ENCODE measurements at places on chromosomes 2 and 18. TPM values are rescaled to one million over a fixed set of nuclear protein-coding genes. Genes with fewer than 3 reads are reported as not detected.

Gene LINC00305
- not detected for total RNA-seq

Gene CNDP1
- not detected for total RNA-seq

Gene HJURP
- 0.09 TPM for total RNA-seq

Gene FNDC4
- total RNA-seq = 24.0 TPM

Gene REG3A
- not detected for total RNA-seq

Gene STPG4
- total RNA-seq = 0.63 TPM

Gene SLC14A1
- total RNA-seq = 15.1 TPM

Gene MC2R
- total RNA-seq = not detected

Gene ATP6V1C2
- total RNA-seq = 0.63 TPM

Gene UNC80
- not detected for total RNA-seq

Gene SOX11
- total RNA-seq = not detected

Gene FSIP2
- 0.46 TPM for total RNA-seq

Gene PLEK
- total RNA-seq = 34.5 TPM

Gene ABCG5
- not detected for total RNA-seq

Gene ZNF516
- 11.2 TPM for total RNA-seq

Gene CAPN14
- 0.13 TPM for total RNA-seq

Gene RAB12
- total RNA-seq = 42.2 TPM

Gene UGT1A5
- total RNA-seq = not detected

Gene HOXD1
- 0.95 TPM for total RNA-seq

Gene NLRC4
- total RNA-seq = 8.7 TPM

Gene ANKRD62
- total RNA-seq = not detected

Gene GKN1
- total RNA-seq = not detected

Gene HOXD8
- total RNA-seq = 3.7 TPM

Gene IRS1
- total RNA-seq = 14.3 TPM

Gene KYNU
- total RNA-seq = 3.8 TPM

Gene KCNF1
- total RNA-seq = not detected

Gene KLHL41
- total RNA-seq = 0.72 TPM

Gene PRSS56
- not detected for total RNA-seq

Gene ARHGEF4
- total RNA-seq = 15.4 TPM

Gene CEP76
- 9.1 TPM for total RNA-seq

Gene LYG2
- not detected for total RNA-seq

Gene DPP4
- total RNA-seq = 105 TPM

Gene KCTD18
- total RNA-seq = 12.4 TPM

Gene NGEF
- 1.3 TPM for total RNA-seq

Gene AKAIN1
- not detected for total RNA-seq

Gene SERPINB4
- total RNA-seq = not detected

Gene UGT1A4
- not detected for total RNA-seq

Gene COA5
- 23.2 TPM for total RNA-seq

Gene CNTNAP5
- total RNA-seq = not detected

Gene CCDC148
- not detected for total RNA-seq

Gene GPR45
- not detected for total RNA-seq

Gene BUB1
- 0.25 TPM for total RNA-seq

Gene RUFY4
- total RNA-seq = 0.60 TPM

Gene ZSWIM2
- total RNA-seq = not detected

Gene SH3RF3
- 10.2 TPM for total RNA-seq

Gene FAM237A
- not detected for total RNA-seq

Gene CACNB4
- total RNA-seq = 5.4 TPM

Gene CHRNG
- not detected for total RNA-seq

Gene PROM2
- total RNA-seq = 1.3 TPM

Data from omental fat pad (tissue), 4 donors.